ENCODE measurements at places on chromosomes 1 and 21.

DNA sequence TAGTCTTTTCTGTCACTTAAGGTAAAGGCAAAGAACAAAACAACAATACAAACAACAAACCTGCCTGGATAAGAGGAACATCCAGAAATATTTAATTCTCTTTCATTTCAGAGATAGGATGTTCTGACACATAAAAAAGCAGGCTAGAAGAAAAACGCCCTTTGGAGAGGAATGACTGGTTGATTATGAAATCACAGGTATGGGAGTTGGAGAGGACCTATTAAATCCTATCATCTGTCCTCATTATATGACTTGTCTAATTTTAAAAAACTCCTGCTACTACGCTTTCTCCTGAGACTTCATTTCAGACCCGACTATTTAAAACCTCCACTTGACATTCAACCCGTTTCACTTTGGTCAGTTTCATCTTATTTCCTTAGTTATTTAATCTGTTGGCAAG lies 54.1 kb downstream of the TMPRSS15 start:
- DNase-seq: no peak

DNA sequence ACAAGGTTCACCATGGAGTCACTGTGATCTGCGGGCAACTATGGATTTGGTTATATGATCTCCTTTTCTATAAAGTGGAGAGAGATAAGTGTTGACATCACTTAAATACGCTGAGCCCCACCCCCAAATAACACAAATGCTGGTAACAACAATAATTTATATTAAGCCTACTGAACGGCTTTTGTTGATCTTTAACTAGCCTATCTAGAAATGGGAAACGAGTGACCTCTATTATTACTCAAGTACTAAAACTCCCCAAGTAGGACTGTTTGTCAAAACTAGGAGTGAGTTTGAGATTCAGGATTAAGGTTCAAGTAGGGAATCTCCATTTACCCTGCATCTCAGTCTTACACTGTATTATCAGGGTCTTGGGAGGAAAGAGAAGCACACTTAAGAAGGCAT lies 52.2 kb downstream of the MAP3K7CL start:
- DNase-seq: no peak

DNA sequence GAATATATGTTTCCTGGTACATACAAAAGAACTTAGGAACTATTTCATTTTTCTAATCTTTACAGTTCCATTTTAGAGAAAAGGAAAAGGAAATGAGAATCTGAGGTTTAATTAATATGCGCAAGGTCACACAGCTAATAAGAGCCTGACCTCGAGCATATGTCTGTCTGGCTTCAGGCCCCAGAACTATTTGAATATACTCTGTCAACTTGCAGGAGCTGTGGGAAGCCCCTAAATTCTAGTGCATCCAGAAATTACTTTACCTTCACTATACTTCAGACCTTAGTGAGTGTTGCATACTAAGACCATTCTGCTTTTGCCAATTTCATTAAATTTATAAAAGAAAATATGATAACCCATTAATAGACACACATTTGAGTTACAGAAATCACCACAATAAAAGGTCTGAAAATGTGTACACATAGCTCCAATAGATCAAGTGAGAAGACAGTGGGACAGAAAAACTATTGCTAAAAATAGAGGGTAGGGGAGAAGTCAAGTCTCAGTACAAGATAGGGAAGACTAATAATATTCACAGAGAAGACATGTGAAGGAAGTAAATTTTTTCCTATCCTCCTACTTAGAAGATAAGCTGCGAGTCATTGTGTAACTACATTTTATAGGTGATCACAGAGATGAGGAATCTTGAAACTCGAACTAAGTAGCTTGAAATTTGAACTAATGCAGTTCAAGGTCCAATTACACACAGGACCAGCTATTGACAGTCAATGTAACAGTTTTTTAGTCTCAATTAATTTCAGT lies 3.8 kb downstream of the RGS13 start:
- no peak for DNase-seq

DNA sequence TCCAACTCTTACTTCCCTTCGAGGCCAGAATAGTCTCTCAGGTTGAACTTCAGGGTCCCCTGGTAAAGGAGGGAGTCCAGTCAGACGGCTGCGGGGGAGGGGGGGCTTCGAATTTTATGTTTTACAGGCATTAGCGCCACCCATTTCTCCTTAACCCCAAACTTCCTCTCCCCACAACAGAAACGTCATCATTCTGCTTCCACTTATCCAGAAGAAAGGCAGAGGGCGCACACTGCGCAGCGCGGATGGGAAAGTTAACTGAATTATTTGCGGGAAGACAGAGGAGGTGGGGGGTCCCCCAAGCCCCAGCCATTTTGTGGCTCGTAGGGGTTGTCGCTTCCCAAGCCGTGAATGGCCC lies 529 bp upstream of the PRMT2 start:
- DNase-seq: peak; percentile 80

DNA sequence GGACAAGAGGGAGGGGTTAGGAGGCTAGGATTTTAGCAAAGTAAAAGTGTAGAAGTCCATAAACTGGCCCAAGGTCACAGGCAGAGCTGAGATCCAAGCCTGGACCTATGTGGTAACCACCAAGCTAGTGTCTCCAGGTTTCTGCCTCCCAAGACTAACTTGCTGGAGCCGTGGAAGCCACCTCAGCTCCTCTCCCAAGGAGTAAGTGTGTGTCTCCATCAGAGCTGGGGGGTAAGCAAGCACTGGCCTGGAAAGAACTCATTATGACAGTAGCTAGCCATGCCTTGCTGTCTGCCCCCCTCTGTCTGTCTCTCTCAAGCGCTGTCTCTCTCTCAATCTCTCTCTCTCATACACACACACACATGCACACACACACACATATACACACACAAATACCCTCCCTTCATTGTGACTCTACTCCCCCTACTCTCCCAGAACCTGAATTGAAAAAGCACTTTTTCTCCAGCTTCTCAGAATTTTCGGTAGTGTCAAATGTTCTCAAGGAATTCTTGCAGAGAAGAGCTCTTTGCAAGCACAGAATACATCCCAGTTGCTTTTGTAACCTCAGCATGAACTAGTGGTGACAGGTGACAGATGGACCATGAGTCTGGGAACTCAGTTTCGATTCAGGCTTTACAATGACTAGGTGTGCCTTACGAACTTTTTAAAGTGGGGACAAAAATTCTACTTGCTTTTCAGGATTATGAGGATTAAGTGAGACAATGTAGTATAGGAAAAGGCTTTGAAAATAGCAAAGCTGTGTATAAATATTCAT lies 238.0 kb upstream of the FGGY start:
- no peak for DNase-seq

- DNase-seq: no peak
Measured at GRCh38 chr1:194176212-194176611, 989.8 kb upstream of the B3GALT2 start.

GRCh38 chr1:203668401-203668800 lies 41.8 kb downstream of the ATP2B4 start:
- DNase-seq: no peak

DNA sequence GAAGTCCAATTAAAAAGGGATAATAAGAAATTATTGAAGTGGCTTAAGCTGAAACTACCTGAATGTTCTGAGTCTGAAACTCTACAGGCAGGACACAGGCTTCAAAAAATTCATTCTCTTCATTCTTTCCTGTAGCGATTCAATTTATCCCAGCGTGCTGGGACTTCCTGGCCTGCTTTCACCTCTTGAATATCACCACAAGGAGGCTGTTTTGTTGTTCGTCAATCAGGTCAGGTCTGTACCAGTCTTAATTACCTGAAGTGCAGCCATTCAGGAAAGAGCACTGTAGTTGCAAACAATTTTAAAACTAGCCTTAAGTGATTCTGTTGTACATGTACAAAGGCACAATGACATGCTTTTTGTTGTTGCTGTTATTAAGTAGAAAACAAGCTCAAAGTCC lies 38.4 kb downstream of the FYB2 start:
- no peak for DNase-seq

DNA sequence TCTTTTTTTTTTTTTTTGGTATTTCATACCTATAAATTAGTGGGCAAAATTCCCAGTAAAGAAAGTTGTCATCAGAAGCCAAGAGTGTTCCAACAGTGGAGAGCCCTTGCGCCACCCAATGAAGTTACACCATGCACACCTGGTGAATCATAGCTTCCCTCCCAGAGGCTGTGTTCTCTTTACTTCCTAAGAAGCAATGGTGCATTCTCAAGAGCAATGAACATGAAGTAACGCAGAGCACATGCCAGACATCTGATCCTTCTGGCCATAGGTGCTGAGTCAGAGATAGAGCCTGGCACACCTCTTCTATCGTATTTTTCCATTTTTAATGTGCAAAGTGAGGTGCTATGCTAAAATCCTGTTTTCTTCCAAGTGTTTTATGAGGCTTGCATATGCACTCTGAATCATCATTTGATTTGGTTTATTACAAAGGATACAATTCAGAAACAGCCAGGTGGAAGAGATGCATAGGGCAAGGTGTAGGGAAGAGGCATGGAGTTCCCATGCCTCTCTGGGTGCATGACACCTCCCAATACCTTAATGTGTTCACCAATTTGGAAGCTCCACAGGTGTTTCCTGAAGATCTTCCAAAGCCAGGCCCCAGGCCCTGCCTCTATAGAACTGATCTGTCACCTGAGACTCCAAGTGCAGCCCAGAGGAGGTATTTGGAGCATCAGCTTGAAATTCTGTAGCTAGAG lies 408.0 kb downstream of the SIPA1L2 start:
- DNase-seq: no peak

DNA sequence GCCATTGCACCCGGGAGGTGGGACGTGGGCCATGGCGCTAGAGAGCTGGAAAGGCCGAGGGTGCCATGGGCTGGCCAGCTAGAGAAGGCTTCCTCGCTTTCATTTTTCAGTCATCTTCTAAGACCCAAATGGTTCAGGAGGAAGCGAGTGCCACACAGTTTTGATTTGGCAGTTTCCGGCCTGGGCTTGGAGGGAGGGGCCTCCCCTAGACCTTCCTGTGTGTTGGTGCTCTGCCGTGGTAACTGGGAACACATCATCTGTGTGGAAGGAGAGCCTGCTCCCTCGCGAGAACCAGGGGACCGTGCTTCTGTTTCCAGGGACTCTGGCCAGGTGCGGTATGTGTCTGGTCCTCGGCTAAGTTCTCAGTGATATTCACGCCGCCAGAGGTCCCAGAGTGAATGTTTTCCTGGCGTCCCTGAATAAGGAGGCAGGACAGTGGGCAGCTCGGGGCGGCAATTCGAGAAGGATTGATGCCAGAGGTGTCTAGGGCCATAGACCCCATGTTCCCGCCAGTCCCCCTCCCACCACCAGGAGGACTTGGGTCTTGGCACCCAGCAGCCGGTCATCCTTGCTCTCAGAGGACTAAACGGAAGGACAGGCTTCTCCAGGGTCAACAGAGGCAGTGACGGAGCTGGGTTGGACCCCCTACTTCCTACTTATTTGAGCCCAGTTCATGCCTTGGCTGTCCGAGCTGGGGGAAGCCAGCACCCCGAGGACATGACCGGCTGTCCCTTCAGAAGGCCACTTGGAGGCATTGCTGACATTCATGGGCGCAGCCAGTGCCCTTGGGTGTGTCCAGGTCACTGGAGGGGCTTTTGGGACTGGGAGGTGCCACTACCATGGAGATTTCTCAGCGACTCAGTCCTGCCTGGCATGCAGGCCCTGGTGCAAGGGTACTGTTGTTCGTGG lies 2.7 kb upstream of the NPHP4 start:
- no peak for DNase-seq

DNA sequence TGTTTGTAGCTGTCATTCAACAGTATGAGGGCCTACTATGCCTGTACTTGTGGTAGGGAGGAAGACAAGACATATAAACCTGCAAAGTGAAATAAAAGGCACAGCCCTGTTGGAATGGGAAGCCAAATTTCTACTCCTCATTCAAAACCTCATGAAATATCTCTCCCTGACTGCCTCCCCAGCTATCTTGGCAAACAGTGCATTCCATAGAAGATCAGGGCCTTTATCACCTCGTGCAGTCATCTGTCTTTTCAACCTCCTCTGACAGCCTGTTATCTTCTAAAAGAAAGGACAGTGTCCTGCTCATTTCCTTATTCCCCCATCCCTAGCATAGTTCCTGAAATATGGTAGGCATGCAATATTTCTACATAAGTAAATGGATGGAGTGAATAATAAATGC lies 71.0 kb downstream of the SH3GLB1 start:
- no peak for DNase-seq

GRCh38 chr1:239982762-239983161 lies 108.9 kb upstream of the FMN2 start:
- DNase-seq: no peak

DNA sequence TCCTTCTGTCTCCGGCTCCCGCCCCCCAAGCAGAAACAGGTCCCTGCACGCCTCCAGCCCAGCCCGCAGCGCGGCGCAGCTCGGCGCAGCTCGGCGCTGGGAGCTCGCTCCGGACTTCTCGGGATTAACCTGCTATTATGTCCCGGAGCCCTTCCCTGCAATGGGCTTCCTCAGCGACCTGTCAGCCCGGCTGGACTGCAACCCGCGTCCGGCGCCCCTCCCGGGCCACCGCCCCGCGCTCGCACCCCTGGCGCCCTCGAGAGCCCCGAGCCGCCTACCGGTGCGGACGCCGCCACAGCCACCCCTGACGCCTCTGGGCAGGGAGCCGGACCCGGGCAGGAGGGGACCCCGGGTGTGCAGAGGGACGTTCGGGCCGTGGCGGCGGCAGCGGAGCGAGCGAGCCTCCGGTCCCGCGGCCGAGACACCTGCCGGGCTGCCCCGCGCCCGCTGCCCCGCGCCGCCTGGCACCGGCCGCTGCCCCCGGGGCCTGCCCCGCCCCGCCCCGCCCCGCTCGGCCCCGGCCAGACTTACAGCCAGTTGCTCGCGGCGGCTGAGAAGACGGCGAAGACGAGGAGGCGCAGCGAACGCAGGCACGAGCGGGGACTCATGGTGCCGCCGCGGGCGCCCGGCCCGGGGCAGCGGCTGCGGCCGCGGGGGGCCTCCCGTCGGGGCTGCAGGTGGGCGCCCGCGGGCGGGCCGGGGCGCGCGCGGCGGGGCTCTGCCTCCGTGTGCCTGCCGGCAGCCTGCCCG lies 407 bp downstream of the WNT4 start:
- no peak for DNase-seq

DNA sequence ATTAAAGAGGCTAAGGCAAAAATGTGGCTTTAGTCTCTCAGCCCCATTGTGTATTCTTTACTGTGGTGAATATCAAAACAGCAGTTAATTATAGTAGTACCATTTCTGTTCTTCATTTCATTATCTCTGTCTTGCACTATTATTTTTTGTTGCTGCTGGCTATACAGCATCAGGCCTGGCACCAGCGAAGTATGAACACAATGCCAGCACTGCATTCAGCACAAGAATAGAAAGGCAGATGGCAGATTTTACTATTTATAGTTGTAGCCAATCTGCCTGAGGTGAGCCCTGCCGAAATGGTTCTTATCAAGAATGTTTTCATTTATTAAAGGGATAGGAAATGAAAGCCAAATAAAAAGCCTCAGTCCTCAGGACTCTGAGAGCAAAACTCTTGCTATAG lies 72.1 kb downstream of the GPR52 start:
- DNase-seq: peak; percentile 17

GRCh38 chr1:115873184-115873583 lies 32.3 kb upstream of the NHLH2 start:
- DNase-seq: no peak

DNA sequence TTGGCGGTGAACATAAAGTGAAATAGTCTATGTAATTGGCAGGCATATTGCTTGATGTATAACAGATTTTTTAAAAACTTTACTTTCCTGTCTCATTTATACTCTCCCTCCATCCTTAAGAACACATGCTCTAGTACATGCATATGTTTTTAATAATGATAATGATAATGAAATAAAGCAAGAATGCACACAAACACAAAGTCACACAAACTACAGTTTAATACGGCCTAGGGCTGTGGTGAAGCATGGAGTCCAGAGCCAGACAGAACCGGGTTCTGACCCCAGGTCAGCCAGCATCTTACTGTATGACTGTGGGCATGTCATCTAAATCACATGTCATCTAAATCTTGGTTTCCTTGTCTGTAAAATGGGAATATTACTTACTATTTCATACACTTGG lies 324.9 kb upstream of the NFIA start:
- no peak for DNase-seq

Measured in NCI-H1092 treated with DMSO at 0.1 percent for 48 hours (cell line).